Daoy (cell line): ENCODE measurements at places on chromosomes 3 and 15. TPM values are rescaled to one million over a fixed set of nuclear protein-coding genes. Genes with fewer than 3 reads are reported as not detected.
A peak's percentile ranks its signal among the peaks of the same experiment; 100 is the strongest.

GRCh38 chr3:189170559-189170958, 1.2 kb upstream of the TPRG1 start:
- no peak for DNase-seq

GRCh38 chr15:77710206-77710605, 77.5 kb upstream of the LINGO1 start:
- DNase-seq, result no peak

DNA sequence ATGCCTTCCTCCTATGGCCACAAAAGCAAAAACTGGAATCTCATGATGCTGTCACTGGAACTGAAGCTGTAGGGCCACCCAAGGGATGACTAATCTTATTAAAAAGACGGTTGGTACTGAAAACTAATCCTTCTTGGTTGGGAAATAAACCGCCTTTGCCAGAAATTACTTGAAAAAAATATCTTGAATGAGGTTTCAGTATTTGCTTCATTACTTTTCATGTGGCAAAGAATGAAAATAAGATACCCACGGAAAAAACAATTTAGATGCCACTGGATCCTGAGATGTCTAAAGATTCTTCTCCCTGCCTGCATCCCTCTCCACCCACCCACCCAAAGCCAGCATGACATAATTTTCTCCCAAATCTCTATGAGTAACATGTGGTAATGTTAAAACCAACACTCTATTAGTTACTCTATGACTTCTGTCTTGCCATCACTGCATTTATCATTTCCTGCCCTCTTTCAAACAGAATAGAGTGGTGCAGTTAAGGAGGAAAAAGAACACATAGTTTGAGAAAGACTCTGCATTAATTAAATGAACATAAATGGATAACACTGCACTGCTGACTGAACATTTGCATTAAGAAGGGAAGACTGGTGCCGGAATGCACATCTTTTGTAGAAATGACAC, 111.8 kb upstream of the DPH6 start:
- peak; percentile 76 for DNase-seq

DNA sequence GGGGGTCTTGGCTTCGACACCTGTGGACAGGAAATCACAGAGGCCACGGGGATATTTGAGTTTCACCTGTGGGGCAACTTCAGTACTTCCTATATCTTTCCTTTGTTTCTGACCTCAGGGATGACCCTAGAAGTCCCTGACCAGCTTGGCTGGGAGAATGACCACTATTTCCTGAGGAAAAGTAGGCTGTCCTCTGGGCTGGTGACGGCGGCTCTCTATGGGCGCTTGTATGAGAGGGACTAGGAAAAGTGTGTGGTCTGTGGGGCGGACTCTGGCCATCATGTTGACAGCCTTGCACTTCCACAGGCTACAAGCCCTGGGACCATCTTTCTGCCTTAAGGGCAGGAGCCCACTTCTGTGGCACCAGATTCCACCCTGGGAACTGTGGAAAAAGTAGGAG, 43.7 kb downstream of the BTD start:
- no peak for DNase-seq

- DNase-seq, result no peak
Measured at GRCh38 chr3:118970819-118971218, 63.8 kb downstream of the IGSF11 start.

- no peak for DNase-seq
Measured at GRCh38 chr3:193744048-193744821, 151.2 kb downstream of the OPA1 start.

- no peak for DNase-seq
Measured at GRCh38 chr3:45777746-45778386, 18.5 kb downstream of the SLC6A20 start.

- no peak for DNase-seq
Measured at GRCh38 chr3:34807611-34808010, 831.7 kb upstream of the ARPP21 start.

DNA sequence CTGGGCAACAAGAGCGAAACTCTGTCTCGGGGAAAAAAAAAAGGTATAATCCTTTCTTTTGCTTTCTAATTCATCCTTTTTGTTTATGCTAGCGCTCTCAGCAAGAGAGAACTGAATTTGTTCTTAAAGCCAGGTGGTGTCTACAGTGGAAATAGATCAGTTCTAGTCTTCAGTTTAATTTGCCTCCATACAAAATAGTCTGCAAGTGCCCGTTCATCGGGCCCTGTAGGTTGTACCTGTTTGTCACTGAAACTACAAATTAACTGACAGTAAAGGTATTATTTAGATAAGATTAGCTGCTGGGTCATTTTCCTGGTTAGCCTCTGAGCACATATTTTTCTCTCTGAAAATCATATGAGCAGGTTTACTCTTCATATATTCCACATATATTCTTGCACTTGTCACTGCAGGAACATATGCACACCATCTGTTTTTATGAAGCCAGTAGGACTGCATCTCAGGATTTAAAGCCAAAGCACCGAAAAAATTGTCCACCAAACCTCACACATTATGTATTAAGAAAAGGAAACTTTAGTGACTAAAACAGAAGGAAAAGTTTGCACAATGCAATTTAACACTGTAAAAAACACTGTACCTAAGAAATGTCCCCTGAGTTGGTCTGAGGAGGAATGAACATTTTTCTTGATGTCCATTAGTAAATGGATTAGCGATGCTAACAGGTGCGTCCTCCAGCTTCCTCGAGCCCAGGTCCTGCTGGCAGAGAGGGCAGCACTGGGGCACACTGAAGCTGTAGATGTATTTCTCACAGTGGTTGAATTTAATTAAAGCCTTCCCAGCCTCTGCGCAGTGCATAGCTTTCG, 437 bp downstream of the MKRN2OS start:
- DNase-seq, result no peak

DNA sequence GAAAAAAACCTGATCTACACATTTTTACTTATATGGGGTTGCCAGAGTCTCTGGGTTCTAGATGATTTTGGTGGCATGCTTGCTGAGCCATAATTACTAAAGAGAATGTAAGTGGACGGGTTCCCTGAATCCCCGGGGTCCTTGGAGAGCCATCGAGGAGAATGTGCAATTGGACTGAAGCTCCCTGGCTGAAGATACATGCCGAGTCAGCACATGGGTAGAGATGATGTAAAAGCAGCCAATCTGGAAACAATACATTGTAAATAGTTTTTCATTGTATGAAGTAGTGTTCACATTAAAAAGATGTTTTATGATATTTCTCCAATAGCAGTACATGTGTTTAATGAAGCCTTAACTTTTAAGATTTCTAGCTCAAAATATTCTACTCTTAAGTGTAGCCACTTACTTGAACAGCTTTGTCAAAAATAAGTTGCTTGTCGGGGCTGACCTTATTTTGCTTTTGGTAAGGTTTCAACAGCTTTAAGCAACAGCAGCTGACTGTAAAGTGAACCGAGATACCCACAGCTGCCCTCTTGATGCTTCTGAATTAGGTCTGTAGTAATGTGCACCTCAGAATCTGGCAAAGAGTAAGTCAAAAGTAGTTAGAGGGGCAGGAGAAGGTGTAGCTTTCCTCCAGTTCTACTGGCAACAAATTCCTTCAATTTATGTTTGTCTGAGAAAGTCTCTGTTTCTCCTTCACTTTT, 205.7 kb downstream of the PLCL2 start:
- DNase-seq, result no peak

- DNase-seq, result no peak
Measured at GRCh38 chr3:179706233-179706632, 53.4 kb downstream of the USP13 start.

- DNase-seq, result no peak
Measured at GRCh38 chr3:148265841-148266240, 431.9 kb upstream of the AGTR1 start.

DNA sequence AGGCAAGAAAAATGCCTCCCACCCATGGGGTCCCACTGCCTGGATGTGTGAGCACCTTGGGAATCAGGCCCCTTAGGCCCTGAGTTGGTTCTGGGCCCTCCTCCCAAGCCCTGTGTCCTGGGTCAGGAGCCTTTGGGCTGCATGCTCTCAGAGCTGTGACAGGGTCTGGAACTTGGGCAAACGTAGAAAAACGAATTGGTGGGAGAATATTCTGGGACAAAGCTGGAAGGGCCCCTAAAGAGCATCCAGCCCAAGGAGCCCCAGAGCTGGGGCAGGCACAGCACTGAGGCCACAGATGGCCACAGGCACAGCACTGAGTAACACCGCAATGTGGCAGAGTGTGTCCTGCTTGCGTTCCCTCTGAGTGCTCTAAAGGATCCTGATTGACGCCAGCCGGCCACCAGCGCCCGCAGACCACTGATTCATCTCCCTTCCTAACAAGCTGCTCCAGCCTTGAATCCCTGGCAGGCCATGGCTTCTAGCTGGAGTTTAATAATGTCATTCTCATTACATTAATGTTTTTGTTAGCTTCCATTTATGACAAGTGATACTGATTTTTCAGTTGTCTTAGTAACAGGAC, 18.6 kb upstream of the SEC13 start:
- no peak for DNase-seq

DNA sequence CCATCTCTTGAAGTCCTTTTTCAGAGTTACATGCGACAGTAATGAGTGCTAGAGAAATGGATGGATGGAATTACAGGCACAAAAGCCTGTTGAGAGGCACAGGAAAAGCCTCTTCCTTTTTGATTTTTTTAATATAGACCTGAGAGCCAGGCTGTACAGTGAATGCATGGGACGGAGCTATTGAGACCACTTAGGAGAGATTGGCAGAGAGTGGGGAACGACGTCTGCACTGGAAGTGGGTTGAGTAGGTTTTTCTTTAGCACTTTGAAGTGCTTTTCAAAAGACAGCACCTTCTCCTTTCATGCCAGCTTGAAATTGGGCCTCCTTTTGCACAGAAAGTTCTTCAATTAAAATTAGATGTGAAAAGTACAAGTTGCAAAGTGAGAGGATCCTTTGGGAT, 37.0 kb downstream of the GLDN start:
- DNase-seq, result no peak

- DNase-seq, result no peak
Measured at GRCh38 chr3:29512641-29513040, 231.8 kb downstream of the RBMS3 start.

- DNase-seq, result no peak
Measured at GRCh38 chr3:59289831-59290230, 240.0 kb upstream of the CFAP20DC start.

DNA sequence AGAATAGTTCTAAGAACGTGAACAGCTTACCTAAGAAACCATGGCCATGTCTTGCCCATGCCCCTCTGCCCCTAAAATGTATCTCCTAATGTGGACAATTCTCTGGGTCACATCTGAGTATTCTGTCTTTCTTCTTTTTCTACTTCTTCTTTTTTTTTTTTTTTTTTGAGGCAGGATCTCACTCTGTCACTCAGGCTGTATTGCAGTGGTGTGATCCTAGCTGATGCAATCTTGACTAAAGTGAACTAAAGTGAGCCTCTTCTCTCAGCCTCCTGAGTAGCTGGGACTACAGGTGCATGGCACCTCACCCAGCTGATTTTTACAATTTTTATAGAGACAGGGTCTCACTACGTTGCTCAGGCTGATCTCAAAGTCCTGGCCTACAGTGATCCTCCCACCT, 204.8 kb upstream of the ZPLD1 start:
- DNase-seq, result no peak

DNA sequence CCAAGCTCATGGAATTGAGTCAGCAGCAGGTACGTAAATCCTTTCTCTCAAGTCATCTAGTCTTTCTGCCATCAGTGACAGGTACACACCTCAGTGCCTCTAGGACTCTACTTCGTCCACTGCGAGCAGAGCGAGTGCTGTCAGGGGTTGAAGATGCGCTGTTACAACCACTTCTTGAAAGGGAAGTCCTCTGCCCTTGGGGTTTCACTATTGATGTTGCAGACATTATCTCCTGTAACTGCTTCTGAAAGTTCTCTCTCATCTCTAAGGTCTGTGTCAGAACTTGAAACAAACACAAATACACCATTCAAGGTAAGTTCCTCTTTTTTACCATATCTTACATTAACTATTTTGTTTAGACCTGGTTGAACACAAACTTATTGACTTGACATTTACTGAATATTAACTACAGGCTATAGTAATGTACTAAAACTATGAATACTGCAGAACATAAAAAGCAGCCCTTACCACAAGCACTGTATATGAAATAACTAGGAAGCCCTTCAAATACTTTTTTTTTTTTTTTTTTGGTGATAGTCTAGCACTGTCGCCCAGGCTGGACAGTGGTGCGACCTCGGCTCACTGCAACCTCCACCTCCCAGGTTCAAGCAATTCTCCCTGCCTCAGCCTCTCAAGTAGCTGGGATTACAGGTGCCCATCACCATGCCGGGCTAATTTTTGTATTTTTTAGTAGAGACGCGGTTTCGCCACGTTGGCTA, 41.5 kb downstream of the TOPBP1 start:
- DNase-seq, result no peak

DNA sequence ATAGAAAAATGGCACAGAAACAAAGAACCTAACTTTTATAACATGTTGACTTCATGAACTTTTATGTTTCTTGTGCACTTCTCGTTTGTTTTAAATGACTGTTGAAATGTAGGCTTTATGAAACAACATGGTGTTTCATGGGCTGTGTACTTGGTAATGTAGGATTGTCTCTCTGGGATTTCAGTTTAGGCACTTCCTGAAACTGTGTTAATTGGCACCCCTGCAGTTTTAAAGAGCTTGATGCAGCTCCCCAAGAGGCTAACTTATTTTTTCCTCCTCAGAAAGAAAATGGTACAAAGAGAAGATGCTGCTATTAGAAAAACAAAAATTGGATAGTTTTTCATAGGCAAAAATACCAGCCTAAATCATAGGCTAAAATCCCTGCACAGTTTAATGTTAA, 239.2 kb downstream of the GRM7 start:
- DNase-seq, result no peak

DNA sequence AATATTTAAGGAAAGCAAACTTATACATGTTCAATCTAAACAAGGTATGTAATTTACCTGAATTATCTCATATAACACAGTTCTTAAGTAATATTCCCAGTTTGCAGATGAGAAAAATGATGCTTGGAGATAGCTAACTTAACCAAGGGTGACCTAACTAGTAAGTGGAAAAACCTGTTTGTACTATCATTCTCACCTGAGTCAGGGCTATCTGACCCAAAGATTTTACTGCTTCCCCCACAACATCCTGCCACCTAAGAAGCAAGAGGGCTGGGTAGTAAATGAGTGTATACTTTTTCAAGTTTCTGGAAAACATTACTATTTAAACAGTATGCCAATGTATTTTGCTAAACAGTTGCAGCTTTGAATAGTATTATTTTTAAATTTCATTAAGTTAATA, 10.6 kb downstream of the TP63 start:
- no peak for DNase-seq

GRCh38 chr3:27425896-27426565, 56.8 kb upstream of the NEK10 start:
- DNase-seq, result no peak

DNA sequence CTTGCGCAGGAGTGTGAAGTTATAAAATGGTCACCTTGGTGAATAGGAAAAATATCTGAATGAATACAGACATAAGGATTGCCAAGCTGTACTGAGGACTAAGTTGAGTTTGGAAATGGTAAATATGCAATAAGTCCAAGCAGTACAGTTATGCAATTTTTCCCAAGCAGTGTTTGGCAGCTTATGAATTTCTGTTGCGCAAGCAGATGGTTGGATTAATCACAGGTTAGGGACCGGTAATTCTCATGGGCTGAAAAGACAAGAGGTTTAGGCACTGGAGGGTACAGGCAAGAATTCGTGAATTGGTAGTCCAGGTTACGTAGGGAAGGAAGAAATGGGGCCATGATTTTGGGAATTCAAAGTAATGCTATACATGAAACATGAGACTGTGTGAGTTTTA, 210.3 kb downstream of the RAP2B start:
- no peak for DNase-seq

Gene DAPK2
- 1.5 and 1.9 TPM in 2 replicates for total RNA-seq

Gene TEX9
- 7.3 and 13.5 TPM in 2 replicates for total RNA-seq

Gene OR5K2
- not detected in 2 replicates for total RNA-seq

Gene CRABP1
- 0.23 and 2.2 TPM in 2 replicates for total RNA-seq

Gene CIP2A
- total RNA-seq, result 59.8 and 69.6 TPM in 2 replicates

Gene MOBP
- total RNA-seq, result not detected in 2 replicates

Gene BAHD1
- 10.8 and 11.0 TPM in 2 replicates for total RNA-seq

Gene VGLL3
- 8.4 and 15.2 TPM in 2 replicates for total RNA-seq

Gene BSN
- 0.18 and 0.29 TPM in 2 replicates for total RNA-seq
